ENCODE measurements at places on chromosomes 13 and 19. TPM values are rescaled to one million over a fixed set of nuclear protein-coding genes. Genes with fewer than 3 reads are reported as not detected.

DNA sequence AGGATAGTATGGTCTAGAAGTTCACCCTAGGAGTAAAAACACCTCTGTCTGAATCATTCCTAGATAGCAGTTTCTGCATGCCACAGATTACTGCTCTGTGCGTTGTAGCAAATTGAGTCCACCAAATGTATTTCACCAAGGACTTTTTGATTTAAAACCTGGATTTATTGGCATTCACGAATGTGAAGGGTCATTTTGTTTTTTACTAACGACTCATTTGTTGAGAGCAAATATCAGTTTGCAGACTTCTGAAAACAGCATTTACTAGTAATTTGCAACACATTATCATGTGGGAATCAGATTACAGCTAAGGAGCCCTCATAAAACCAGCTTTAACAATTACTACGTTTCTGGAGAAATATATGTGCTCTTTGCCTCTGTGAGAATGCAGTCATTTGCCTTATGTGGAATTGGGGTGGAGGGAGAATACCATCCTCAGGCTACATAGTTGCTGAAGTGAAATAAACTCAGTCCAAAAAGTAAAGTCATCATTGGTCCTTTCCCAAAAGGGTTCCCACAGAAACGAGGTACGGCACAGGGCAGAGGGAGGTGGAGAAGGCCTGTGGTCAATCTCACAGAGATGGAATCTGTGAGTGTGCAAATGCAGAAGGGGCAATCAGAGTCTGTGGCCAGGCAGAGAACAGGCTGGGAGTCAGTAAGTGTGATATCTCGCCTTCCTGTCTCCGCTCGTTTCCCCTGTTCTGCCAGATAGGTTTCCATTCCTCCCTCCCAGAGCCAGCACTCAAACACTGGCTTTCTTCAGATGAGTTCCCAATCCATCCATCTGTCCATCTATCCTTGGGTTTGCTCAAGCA, 63.1 kb downstream of the DLEU7 start:
- no peak for DNase-seq

GRCh38 chr19:6651965-6652804, 17.8 kb downstream of the TNFSF14 start:
- DNase-seq, result no peak

DNA sequence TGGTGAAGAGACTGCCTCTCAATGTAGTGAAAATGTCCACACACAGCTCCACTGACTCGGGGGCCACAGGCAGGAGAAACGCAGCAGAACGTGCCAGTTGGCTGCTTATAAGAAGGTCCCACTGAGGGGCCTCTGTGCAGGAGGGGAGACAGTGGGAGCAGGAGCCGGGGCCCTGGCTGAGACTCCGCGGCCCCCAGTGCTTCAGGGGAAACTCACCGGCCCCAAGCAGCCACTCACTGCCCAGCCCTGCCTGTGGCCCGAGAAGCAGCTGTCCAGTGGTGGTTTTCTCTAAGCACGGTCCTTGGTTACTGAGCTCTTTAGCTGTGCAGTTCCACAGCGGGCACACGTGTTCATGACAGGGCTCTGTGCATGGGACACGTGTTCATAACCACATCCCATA, 91.9 kb upstream of the MCF2L start:
- DNase-seq, result no peak

GRCh38 chr13:24076109-24076508, 84.4 kb upstream of the SPATA13 start:
- DNase-seq, result no peak

Gene DNAAF3
- not detected for total RNA-seq

Gene SIGLEC12
- total RNA-seq, result not detected

Gene OR7A5
- 0.12 TPM for total RNA-seq

- no peak for DNase-seq
Observed at GRCh38 chr13:52022356-52022755, 2.1 kb upstream of the UTP14C start.

- DNase-seq, result peak; percentile 72
Observed at GRCh38 chr19:50203281-50204080, at the start of gene MYH14. Gene MYH14 (plus strand): TSS chr19:50203622. CDS start chr19:50210366, 6,744 bp downstream.

DNA sequence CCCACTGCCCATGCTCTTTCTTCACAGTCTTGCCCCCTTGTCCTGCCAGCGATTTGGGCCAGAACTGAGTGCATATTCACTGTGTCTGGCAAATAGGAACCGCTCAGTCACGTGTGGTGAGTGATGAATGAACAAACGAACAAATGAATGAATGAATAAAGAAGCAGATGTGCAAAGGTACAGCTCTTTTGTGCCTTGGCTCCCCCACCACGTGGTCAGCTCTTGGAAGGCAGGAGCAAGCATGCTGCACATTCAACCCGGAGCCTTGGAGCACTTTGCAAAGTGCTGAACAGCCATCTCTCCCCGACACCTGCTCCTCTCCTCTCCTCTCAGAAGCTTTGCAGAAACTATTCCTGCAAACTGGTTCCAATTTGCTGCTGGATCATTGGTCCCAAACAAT, 52.4 kb downstream of the LATS2 start:
- DNase-seq, result no peak

DNA sequence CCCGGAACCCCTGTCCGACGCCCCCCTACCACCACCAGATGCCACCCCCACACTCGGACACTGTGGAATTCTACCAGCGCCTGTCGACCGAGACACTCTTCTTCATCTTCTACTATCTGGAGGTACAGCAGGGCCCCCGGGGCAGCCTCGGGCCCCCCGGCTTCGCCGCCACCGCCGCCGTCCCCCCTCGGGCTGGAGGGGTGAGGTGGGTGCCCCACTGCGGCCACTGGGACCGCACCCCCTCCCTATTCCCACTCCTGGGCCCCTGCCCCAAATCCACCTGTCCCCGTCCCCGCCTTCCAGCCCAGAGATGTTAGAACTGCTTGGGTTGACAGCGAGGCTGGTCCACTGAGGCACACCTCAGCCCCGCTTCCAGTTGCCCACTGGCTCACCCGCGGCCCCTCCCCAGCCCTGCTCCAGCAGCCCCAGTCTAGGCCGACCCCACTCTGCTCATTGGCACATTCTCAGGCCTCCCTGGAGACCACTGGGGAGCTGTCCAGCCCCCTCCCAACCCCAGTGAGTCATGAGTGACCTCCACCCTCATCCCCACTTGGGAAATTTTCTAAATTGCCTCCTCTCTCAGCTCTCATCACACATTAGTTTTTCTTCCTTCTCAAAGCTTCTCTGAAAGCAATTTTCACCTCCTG, 6.5 kb downstream of the LENG1 start:
- DNase-seq, result no peak

- DNase-seq, result no peak
Observed at GRCh38 chr13:99258946-99259345, 767 bp upstream of the GPR18 start.

GRCh38 chr13:30779608-30780007, 44.3 kb downstream of the ALOX5AP start:
- no peak for DNase-seq

DNA sequence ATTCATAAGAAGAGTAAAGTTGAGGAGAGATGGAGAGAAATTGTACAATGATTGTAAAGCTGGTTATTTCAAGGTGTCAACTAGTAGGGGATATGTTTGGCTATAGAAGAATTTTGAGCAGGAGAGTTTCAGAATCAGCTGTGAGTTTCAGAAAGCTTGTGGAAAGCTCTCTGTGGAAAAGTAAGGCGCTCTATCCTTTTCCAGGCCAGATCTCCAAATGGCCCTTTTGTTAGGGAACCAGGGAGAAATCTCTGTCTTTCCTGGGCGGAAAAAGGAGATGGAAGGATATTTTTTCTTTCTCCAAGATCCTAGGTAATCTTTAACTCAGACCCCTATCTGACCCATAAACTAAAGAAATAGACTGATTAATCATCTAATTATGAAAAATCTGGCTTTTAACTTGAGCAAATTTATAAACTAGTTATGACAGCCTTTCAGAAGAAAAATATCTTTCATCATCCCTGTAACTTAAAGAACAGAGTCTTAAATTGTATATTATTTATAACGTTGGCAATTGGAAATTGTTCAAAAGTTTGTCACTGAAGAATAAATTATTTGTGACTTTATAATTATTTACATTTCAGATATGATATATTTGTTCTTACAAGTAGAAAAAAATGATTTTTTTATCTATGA, 34.5 kb downstream of the SPRY2 start:
- no peak for DNase-seq

Gene VPS36
- total RNA-seq, result 30.8 TPM

Gene PROZ
- total RNA-seq, result not detected

DNA sequence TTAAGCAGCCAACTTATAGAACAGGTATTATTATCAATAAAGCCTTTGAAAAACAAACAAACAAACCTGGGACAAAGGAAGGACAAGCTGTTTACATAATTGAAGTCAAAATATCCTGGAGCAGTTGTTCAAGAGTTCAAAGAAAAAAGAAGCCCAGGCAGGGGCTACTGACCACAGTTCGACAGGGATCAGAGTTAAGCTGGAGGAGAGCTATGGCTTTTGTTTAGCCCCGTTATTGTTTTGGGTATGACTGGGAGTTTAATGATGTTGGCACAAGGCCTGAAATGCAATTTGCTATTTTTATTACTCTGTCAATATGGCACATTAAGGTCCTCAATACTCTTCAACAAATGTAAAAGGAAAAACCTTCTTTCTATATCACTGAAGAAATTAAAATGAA, 624.4 kb upstream of the KLHL1 start:
- no peak for DNase-seq

- no peak for DNase-seq
Observed at GRCh38 chr13:77508959-77509620, 26.4 kb upstream of the SCEL start.

Gene FAM174C
- 26.7 TPM for total RNA-seq

GRCh38 chr19:22532388-22533300, 101.5 kb upstream of the ZNF492 start:
- DNase-seq, result peak; percentile 98

DNA sequence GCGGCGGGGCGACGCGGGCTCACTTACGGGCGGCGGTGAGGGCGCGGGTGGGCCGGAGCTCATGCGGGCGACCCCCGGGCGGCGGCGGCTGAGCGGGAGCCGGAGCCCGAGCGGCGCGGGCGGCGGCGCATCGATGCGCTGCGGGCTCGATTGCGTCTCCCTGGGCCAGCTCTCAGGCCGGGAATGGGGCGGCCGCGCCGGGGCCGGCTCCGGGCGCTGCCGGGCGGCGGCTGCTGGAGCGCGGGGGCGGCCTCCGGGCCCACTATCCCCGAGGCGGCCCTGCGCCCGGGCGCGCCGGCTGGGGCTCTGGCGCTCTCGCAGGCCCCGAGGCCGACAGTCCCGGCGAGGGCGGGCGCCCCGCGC, 1.4 kb upstream of the TSHZ3 start:
- peak; percentile 68 for DNase-seq

DNA sequence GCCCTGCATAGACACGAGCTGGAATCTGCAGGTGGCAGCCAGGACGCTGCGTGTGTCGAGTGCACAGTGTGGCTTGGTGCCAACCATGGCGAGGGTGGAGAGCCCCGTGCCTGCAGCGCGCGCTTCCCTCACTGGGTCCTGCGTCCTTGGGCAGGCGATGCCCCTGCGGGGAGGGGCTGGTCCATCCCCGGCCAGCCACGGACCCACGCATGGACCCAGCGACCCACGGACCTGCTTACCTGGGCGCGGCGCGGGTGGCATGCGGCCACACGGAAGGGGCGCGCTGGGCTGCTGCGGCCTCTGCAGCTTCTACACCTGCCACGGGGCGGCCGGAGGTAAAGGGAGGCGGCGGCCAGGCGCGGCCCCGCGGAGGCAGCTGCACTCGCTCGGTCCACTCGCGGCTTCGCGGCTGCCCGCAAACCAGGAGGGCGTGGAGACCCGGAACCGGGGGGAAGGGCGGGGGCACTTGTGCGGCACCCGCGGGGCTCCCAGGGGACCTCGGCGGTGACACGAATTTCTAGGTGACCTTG, 569 bp upstream of the MCF2L start:
- peak; percentile 67 for DNase-seq

Gene DACT3
- total RNA-seq, result 22.4 TPM

DNA sequence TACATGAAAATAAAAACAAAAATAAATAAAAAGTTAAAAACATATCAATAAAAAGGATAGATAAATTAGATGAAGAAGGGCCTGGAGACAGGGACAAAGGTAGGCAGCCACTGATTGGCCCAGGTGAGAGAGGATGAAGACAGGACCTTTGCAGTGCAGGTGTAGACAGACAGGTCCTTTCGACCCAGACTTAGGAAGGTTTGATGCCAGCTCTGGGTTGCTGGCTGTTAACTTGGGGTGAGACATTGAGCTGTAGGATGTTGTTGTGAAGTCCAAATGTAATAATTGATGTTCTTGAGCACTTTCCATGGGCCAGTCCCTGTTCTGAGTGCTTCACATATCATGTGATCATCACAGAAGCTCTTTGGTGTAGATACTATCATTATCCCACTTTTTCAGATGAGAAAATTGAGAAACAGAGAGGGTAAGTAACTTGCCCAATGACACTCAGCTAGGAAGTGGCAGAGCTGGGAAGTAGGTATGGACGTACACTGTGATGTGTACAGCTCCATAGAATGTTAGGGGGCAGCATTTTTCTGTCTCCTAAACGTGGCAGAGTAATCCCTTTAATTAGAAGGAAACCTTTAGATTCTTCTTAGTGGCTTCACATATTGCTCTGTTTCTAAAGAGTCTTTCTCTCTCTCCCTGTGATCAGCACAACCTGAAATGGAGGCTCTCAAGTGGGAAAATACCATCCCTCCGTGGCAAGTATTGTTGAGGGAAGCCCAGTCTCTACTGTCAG, 76.0 kb upstream of the STK24 start:
- no peak for DNase-seq

DNA sequence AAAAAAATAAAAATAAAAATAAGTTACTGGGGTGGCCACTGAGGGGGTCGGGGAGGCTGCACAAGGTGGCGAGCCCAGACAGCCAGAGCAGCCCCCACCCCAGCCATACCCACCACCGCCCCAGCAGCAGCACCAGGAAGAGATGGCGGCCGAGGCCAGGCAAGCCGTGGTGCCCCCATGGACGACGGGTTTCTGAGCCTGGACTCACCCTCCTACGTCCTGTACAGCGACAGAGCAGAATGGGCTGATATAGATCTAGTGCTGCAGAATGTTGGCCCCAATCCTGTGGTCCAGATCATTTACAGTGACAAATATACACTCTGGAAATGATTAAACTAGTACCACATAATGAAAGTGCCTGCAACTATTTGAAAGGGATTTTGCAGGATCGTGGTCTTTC, 71.6 kb upstream of the ZDHHC20 start:
- DNase-seq, result no peak

GRCh38 chr13:105990256-105990958, 545.1 kb downstream of the EFNB2 start:
- no peak for DNase-seq

Gene FGF9
- 0.15 TPM for total RNA-seq

- no peak for DNase-seq
Observed at GRCh38 chr13:73168226-73168952, 109.6 kb downstream of the KLF5 start.

Gene SIGLEC8
- 1.6 TPM for total RNA-seq

Gene VAV1
- total RNA-seq, result 2.1 TPM

Gene ZNF222
- 5.3 TPM for total RNA-seq

Gene ERICH4
- total RNA-seq, result not detected

- DNase-seq, result no peak
Observed at GRCh38 chr13:37100731-37101130, 4.7 kb downstream of the CSNK1A1L start.

All from ovary (tissue), 10 donors.